ENCODE measurements at places on chromosomes 11 and 22. TPM values are rescaled to one million over a fixed set of nuclear protein-coding genes. Genes with fewer than 3 reads are reported as not detected.

GRCh38 chr11:130151196-130151595 lies 8.4 kb upstream of the ST14 start:
- no peak overlapping the region for H3K27ac ChIP-seq
- no peaks in the 10 kb centered on the region for H3K36me3 ChIP-seq
- DNase-seq, result no peak
- H3K4me1 ChIP-seq, result peaks cover 6% of the 10 kb centered on the region
- H3K27me3 ChIP-seq, result no peaks in the 10 kb centered on the region
- H3K4me3 ChIP-seq, result no peak overlapping the region

DNA sequence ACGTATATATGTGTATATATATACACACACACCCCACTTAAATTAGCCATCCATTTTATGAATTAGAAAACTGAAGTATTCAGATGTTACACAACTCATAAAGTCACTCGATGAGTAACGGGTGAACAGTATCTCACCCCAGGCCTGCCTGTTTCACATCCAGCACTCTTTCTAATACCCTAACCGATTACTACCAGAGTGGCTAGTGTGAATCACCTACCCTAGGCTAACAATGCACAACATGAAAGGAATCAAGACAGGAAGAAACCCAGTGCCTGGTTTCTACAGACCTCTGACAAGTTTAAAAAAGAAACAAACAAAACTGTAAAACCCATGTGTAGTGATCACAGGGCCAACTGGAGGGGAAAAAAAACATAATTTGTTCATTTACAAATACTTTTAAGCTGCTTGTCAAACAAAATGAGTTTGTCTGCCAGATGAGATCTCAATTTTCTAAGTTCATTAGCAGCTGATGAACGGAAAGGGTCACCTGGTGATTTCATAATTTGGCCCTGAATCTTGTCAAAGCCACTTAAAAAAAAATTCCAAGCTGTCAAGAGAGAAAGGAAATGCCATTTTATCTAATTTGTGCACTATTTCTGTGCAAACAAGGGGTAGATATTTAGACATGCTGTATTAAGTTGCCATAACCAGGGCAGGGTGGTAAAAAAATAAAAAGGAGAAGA lies 134.8 kb downstream of the LARGE1 start:
- H3K27ac ChIP-seq, result no peak overlapping the region
- no peaks in the 10 kb centered on the region for H3K27me3 ChIP-seq
- H3K36me3 ChIP-seq, result no peaks in the 10 kb centered on the region

DNA sequence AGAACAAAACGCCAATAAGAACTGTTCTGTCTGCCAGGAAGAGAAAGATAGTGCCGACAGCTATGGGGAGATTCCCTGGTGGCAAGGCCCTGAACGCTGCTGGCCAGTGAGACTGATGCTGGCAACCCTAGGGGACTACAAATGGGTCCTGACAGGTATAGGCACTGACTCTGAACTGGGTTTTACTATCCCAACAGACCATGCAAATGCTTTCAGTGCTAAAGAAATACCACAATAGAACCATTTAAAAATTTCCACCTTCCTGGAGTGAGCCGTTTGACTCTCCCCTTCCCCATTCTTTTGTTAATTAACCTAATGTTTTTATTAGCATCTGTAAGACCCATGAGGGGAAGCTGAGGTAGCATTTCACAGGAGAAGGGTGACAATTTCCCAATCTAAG lies 25.7 kb downstream of the USP28 start:
- no peak for DNase-seq
- H3K4me3 ChIP-seq, result no peak overlapping the region
- H3K27me3 ChIP-seq, result no peaks in the 10 kb centered on the region

DNA sequence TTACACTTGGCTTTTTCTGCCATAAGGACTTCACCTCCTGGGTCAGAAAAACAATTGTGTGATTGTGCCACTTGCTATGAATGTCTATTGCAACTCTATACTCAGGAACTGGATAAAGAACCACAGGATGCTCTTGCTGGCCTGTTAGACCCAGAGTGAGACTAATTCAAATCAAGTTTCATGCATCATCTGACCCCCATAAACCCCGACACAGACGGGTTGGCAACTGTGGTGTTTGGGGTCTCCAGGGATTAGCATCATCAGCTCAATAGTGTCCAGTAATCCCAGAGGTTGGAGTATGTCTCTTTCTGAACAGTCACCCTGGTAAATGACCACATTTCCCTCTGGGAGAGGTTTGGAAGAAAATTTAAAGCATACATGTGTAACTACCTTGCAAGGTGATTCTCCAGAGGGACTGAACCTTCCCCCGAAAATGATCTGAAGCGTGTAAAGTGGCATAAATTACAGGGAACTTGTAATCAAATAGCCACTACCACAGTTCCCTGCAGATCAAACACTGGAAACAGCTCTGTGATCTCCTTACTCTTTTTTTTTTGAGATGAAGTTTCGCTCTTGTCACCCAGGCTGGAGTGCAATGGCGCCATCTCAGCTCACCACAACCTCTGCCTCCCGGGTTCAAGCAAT lies 1097.6 kb downstream of the TBC1D22A start:
- no peaks in the 10 kb centered on the region for H3K27me3 ChIP-seq
- H3K4me3 ChIP-seq, result no peak overlapping the region
- no peaks in the 10 kb centered on the region for H3K4me1 ChIP-seq
- no peaks in the 10 kb centered on the region for H3K36me3 ChIP-seq
- H3K27ac ChIP-seq, result no peak overlapping the region

GRCh38 chr11:106989078-106989455 lies 29.2 kb downstream of the GUCY1A2 start:
- no peak overlapping the region for H3K27ac ChIP-seq
- H3K36me3 ChIP-seq, result no peaks in the 10 kb centered on the region
- no peak overlapping the region for H3K4me3 ChIP-seq
- H3K4me1 ChIP-seq, result no peaks in the 10 kb centered on the region

DNA sequence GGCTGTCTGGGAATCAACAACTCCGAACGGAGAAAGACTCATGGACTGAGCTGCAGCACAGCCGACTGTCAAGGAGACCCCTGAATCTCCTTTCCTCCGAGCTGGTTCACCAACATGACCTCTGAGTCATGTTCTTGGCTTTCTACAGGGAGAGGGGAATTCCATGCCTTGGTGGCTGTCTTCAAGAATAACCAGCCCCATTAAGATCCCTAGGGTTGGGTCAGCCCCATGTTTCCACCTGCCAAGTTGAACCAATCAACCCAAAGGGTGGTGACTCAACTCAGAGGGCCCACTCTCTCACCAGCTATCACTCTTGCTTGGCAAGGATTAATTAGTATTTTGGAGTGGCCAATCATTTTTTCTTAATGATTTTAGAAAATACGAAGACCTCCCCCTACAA lies 28.3 kb upstream of the IGSF22 start:
- no peaks in the 10 kb centered on the region for H3K36me3 ChIP-seq
- no peak for DNase-seq
- peaks cover 3% of the 10 kb centered on the region for H3K4me1 ChIP-seq
- no peak overlapping the region for H3K27ac ChIP-seq

GRCh38 chr11:13038366-13038765 lies 29.2 kb downstream of the RASSF10 start:
- H3K36me3 ChIP-seq, result no peaks in the 10 kb centered on the region
- H3K4me3 ChIP-seq, result no peak overlapping the region
- no peak overlapping the region for H3K27ac ChIP-seq
- H3K4me1 ChIP-seq, result no peaks in the 10 kb centered on the region

- peak within 1 kb of the TSS; percentile 54 for H3K27ac ChIP-seq
- no peaks in the 10 kb centered on the region for H3K4me1 ChIP-seq
- H3K4me3 ChIP-seq, result peak within 1 kb of the TSS; percentile 48
- no peaks in the 10 kb centered on the region for H3K27me3 ChIP-seq
Measured at GRCh38 chr11:61917334-61918109, at the start of gene RAB3IL1. Gene RAB3IL1 (minus strand): TSS chr11:61917566. CDS start chr11:61917367, 199 bp downstream.

DNA sequence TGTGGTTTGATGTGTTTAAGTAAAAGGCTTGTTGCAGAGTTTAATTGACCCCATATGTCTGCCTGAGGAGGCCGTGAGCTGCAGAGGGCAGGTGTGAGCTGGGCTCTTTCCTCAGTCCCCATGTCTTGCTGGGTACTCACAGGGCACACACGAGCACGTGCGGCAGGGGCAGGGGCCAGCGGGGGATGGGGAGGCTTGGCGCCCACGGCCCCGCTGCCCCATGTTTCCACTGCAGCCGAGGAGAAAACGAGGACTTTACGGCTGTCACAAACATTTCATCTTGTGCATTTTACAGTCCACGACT lies 24.7 kb upstream of the CCDC188 start:
- H3K36me3 ChIP-seq, result no peaks in the 10 kb centered on the region
- H3K27ac ChIP-seq, result no peak overlapping the region
- H3K4me3 ChIP-seq, result no peak overlapping the region
- DNase-seq, result no peak
- no peaks in the 10 kb centered on the region for H3K27me3 ChIP-seq

- H3K27me3 ChIP-seq, result peaks cover 9% of the 10 kb centered on the region
- no peaks in the 10 kb centered on the region for H3K36me3 ChIP-seq
- no peak within 1 kb of the TSS for H3K27ac ChIP-seq
- no peaks in the 10 kb centered on the region for H3K4me1 ChIP-seq
- no peak for DNase-seq
Measured at GRCh38 chr11:111514216-111515031, at the start of gene HOATZ. Gene HOATZ (plus strand): TSS chr11:111514778. CDS start chr11:111514785, 7 bp downstream.

- no peaks in the 10 kb centered on the region for H3K4me1 ChIP-seq
- H3K27me3 ChIP-seq, result no peaks in the 10 kb centered on the region
- no peak for DNase-seq
- no peak overlapping the region for H3K4me3 ChIP-seq
Measured at GRCh38 chr11:60204922-60205321, 22.0 kb upstream of the MS4A6A start.

The AHNAK gene
- total RNA-seq, result 844 TPM

The RIMBP3B gene
- 0.54 TPM for total RNA-seq

The HEPHL1 gene
- not detected for total RNA-seq

The CFL1 gene
- 1,911 TPM for total RNA-seq

The CD44 gene
- 1,819 TPM for total RNA-seq

All from Panc1 (cell line).